Transverse colon (tissue), 4 donors: ENCODE measurements at places on chromosomes 2 and 18. TPM values are rescaled to one million over a fixed set of nuclear protein-coding genes. Genes with fewer than 3 reads are reported as not detected.

DNA sequence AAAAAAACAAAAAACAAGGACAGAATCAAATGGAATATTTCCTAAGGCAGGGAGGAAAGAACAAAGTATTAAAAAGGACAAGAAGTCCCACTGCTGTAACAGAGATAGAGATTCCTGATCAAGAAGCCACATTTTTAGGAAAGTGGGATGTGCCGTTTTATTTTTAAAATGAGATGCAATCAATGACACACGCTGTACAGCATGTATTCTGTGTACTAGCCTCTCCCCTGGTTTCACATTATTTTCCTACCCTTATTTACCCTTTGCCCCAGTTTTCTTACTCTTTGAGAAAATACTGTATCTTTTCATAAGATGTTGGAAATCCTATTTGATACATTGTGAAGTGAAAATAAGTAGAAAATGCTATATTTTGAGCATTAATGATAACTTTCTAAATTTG lies 45.8 kb downstream of the E2F6 start:
- DNase-seq = no peak

The SLC39A6 gene
- 15.8 TPM for total RNA-seq

The MAP3K19 gene
- not detected for total RNA-seq

DNA sequence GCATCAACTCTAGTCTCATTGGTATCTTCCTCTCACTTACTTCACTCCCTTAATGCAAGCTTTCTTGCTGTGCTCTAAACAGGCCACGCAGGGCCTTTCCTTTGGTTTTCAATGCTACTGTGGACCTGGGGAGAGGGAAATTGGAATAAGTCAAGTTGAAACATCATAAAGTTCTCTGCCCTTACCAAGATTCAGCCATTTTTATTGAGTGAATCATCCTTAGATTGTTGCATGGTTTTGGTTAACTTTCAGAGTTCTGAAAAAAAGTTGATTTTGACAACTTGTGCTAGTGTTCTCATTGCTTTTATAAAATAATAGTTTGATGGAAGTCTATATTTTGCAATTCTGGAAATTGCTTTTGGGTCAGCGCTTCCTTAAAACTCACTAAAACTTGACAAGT lies 852.8 kb upstream of the ACVR2A start:
- DNase-seq = no peak

DNA sequence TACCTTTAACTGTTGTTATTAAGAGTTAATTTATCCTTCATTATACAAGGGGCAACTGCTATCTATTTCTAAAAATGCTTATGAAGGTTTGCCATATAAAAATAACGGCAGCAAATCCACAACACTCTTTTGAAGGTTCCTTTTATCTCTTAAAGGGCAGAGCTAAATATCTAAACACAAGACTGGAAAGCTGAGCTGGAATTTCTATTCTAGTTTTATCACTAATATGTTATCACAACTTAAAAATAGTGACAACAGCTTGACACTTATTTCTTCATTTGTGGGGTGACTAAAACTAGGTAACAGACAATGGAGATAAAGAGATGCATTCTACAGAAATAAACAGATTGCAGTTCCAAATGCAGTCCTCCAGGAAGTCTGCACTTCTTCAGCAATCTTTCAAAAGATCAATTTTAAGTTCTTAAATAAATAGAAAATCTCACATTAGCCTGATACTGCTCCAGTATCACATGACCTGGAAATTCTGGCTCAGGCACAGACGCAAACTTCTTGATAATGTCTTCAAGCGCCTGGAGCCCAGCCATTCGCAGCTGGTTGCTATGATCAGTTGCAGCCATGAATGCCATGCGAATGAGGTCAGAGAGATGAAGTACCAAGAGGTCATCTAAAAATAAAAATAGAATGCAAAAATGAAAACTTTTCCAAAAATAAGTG lies 54.0 kb upstream of the STRN start:
- peak; percentile 27 for DNase-seq

DNA sequence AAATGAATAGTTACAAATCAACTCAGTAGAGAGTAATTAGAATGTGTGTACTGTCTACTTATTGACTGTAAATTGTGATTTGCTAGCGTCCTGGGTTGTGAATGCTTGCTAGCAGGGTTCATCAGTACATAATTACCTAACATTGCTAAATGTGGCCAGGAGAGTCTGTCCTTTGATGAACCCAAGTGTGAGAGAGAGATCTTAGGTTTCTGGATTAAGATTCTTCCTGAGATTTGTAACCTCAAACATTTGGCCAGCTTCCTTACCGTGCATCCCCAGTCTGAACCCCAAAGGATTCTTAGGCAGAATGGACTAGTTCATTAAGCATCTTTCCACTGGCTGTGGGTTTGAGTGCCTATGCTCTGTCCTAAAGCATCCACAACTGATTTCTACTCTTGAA lies 84.0 kb upstream of the ITPRID2 start:
- DNase-seq = no peak

- no peak for DNase-seq
Measured at GRCh38 chr18:13379930-13380690, 161.6 kb downstream of the LDLRAD4 start.

- DNase-seq = peak; percentile 55
Measured at GRCh38 chr2:142130111-142131009, 456 bp downstream of the LRP1B start.

GRCh38 chr2:86372641-86373502 lies 35.4 kb upstream of the REEP1 start:
- peak; percentile 60 for DNase-seq

The GORASP2 gene
- total RNA-seq = 43.7 TPM

The IL1R2 gene
- 13.5 TPM for total RNA-seq

The C2orf92 gene
- 27.3 TPM for total RNA-seq

The DYNC2LI1 gene
- 26.9 TPM for total RNA-seq

The THAP4 gene
- total RNA-seq = 142 TPM
